ENCODE measurements at places on chromosomes 2 and 18. TPM values are rescaled to one million over a fixed set of nuclear protein-coding genes. Genes with fewer than 3 reads are reported as not detected.

Gene SLC40A1
- 0.47 TPM for polyA plus RNA-seq

Gene FAHD2B
- 10.7 TPM for polyA plus RNA-seq

Gene TPO
- not detected for polyA plus RNA-seq

Gene HOXD4
- 0.28 TPM for polyA plus RNA-seq

Gene EML6
- 0.36 TPM for polyA plus RNA-seq

Gene CRYGB
- not detected for polyA plus RNA-seq

Gene TEKT4
- not detected for polyA plus RNA-seq

Gene CAPN14
- polyA plus RNA-seq = 0.10 TPM

Gene DLGAP1
- polyA plus RNA-seq = 0.02 TPM

Gene LAMA1
- 3.2 TPM for polyA plus RNA-seq

Gene RGPD4
- polyA plus RNA-seq = 0.04 TPM

Gene MYO5B
- 0.18 TPM for polyA plus RNA-seq

Gene MC5R
- not detected for polyA plus RNA-seq

Gene STON1
- 4.0 TPM for polyA plus RNA-seq

Gene TXNL4A
- 117 TPM for polyA plus RNA-seq

Gene HOXD13
- polyA plus RNA-seq = 0.43 TPM

Gene ZSWIM2
- polyA plus RNA-seq = 0.04 TPM

Gene PKDCC
- 6.6 TPM for polyA plus RNA-seq

Gene ANKRD30B
- polyA plus RNA-seq = 0.05 TPM

Gene DIPK1C
- not detected for polyA plus RNA-seq

Gene SERPINB11
- not detected for polyA plus RNA-seq

Gene KIAA2012
- 0.13 TPM for polyA plus RNA-seq

Gene ABCG5
- polyA plus RNA-seq = not detected

Gene POLR1B
- polyA plus RNA-seq = 11.8 TPM

Gene TXNL1
- 38.7 TPM for polyA plus RNA-seq

Gene SOWAHC
- polyA plus RNA-seq = 9.1 TPM

Gene KCNE4
- polyA plus RNA-seq = 16.6 TPM

Gene DTNA
- polyA plus RNA-seq = 5.5 TPM

Gene SERPINB12
- not detected for polyA plus RNA-seq

Gene TUBB8B
- 0.10 TPM for polyA plus RNA-seq

Gene C2orf92
- 2.6 TPM for polyA plus RNA-seq

Gene GPC1
- 126 TPM for polyA plus RNA-seq

Data from BJ (cell line).